ENCODE measurements at places on chromosomes 16 and 17. TPM values are rescaled to one million over a fixed set of nuclear protein-coding genes. Genes with fewer than 3 reads are reported as not detected.

CCL13 gene
- not detected for total RNA-seq

CYB561 gene
- 26.4 TPM for total RNA-seq

GLP2R gene
- 0.25 TPM for total RNA-seq

STAT3 gene
- 74.9 TPM for total RNA-seq

TNFRSF13B gene
- not detected for total RNA-seq

KRTAP9-8 gene
- total RNA-seq, result not detected

SAMD14 gene
- total RNA-seq, result 14.7 TPM

CDH1 gene
- total RNA-seq, result 84.4 TPM

SKAP1 gene
- total RNA-seq, result 3.6 TPM

MAFG gene
- 39.7 TPM for total RNA-seq

PYCARD gene
- 38.5 TPM for total RNA-seq

GRCh38 chr17:2138318-2138717, 83.4 kb downstream of the HIC1 start:
- no peak for DNase-seq

- DNase-seq, result no peak
Measured at GRCh38 chr17:74202938-74203337, 540 bp upstream of the RPL38 start.

GRCh38 chr17:46010597-46011186, 11.6 kb downstream of the STH start:
- no peak for DNase-seq

DNA sequence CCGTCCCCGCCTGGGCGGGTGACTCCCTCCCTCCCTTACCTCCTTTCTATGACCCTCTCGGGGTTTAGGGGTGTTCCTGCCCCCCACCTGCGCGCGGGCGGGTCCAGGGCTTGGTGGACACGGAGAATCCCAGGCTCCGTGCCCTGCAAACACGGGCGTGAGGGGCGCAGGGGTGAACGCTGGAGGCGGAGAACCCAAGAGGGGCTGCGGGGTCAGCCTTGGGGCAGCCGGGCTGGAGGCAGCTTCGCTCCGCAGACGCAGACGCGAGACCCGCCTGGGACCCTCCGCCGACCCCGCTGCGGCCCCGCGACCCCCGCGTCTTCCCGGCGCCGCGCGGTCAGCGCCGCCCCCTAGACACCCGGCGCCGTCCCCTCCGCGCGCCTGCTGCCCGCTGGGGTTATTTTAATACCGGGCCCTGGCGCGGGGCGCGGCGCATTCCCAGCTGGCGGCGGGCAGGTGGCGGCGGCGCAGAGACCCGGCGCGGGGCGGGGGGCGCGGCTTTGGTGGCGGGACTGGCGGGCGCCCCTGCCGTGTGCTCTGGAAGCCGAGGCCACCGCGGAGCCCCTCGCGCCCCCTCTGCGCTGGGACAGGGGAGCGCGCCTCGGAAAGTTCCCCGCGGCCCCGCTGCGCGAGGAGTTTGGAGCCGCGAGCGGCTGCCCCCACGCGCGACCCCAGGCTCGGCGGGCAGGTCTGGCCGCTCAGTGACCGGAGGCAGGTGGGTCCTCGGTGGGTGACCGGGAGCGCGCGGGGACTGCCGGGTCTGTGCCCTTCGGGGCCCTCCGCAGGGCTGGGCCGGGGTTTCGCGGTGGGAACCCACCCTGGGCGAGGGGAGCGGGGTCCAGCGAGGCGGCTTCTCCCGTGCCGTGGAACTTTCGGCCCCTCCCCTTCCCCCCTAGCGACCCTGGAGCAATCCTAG, at the start of gene UTS2R:
UTS2R (plus strand) TSS at position 433 of the 916 bp plus-strand sequence. CDS start 2,560 bp downstream, outside the sequence.
- no peak for DNase-seq

DNA sequence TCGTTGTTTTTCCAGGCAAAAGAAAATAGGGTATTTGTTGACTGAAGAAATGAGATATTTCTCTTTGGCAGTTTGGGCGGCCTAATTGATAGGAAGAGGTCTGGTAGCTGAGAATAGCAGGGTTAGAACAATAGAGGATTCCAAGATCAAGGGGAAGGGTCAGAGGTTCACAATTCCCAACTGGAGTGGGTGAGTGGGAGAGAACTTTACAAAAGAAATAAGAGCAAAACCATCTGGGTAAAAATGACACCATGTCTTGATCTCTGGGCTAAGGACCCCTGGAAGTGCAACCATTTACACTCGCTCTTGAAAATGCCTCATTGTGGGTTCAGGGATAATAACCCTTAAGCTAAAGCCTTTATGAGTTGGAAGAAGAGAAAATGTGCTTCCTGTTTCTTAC, 180.5 kb downstream of the CDH13 start:
- DNase-seq, result no peak

GRCh38 chr16:11109566-11109965, 146.4 kb downstream of the SOCS1 start:
- no peak for DNase-seq

- no peak for DNase-seq
Measured at GRCh38 chr17:17479209-17479608, 2.4 kb downstream of the MED9 start.

- no peak for DNase-seq
Measured at GRCh38 chr16:15597135-15597534, 45.8 kb downstream of the MARF1 start.

GRCh38 chr17:74831444-74832146, 28.1 kb downstream of the GRIN2C start:
- no peak for DNase-seq

DNA sequence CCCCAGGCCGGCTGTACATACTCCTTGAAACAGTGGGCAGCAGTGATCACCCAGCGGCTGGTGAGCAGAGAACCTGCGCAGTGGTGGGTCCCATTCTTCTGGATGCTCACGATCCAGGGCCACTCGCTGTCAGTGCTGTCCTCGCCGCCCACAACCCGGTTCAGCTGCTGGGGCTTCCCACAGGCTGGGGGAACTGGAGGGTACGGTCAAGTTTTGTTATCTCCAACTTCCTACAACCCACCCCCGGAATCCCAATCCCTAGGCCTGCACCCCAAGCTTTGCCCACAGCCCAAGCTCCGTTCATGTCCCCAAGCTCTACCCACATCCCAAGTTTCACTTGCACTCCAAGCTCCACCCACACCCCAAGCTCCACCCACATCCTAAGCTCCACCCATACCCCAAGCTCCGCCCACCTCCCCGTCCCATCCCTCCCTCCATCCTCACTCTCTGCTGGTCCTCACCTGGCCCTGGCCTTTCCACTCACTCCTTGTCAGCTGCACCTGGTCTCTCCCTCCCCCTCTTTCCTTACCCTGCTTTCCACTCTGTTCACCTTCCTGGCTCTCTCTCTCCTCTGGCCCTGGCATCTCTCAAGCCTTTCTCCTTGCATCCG, 1.8 kb downstream of the PRSS22 start:
- DNase-seq, result no peak

GRCh38 chr16:57727610-57728009, 8.0 kb upstream of the KATNB1 start:
- no peak for DNase-seq

DNA sequence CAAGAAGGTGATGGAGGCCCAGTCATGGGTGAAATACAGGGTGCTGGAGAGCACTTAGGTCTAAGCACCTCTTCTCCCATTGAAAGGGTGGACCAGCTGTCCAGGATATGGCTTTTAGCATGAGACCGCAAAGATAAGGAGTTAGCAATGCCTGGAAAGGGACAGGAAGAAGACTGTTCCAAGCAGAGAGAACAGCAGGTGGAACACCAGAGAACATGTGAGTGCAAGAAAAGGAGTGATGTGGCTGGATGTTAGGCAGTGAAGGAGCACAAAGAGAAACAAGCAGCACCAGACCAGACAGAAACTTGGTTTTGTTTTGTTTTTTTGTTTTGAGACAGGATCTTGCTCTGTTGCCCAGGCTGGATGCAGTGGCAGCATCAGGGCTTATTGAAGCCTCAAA, 45.4 kb upstream of the CCL1 start:
- DNase-seq, result no peak

DNA sequence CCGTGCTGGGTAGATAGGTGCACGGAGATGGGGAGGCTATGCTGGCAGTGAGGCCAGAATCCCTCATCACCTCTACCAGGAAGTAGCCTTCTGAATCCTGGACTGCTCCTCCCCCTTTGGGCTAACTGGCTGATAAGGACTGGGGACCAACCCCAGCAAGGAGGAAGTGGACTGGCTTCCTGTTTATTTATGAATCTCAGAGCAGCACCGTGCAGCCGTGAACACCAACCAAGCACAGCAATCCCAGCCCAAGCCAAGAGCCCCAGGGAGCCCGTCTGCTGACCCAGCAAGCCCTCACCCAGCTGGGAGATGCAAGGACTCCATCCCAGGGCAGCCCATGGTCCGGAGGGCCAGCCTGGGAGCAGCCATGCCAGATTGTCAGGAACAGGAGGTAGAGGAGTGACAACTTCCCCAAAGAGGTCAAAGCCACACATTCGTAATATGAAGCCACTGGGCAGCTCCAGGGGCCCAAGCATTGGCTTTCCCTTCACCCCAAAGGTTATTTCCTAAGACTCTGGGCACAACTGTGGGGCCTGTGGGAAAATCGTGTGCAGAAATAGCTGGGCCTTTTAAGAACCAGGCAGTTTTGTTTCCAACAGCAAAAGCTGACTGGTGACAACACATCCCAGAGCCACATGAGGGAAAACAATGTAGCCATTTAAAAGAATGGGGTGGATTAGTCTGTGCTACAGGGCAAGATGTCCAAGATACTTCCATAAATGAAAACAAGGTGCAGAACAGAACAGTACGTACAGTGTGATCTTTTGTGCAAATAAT, 23.9 kb downstream of the PHB1 start:
- no peak for DNase-seq

- no peak for DNase-seq
Measured at GRCh38 chr17:2723997-2724783, 12.6 kb upstream of the CLUH start.

DNA sequence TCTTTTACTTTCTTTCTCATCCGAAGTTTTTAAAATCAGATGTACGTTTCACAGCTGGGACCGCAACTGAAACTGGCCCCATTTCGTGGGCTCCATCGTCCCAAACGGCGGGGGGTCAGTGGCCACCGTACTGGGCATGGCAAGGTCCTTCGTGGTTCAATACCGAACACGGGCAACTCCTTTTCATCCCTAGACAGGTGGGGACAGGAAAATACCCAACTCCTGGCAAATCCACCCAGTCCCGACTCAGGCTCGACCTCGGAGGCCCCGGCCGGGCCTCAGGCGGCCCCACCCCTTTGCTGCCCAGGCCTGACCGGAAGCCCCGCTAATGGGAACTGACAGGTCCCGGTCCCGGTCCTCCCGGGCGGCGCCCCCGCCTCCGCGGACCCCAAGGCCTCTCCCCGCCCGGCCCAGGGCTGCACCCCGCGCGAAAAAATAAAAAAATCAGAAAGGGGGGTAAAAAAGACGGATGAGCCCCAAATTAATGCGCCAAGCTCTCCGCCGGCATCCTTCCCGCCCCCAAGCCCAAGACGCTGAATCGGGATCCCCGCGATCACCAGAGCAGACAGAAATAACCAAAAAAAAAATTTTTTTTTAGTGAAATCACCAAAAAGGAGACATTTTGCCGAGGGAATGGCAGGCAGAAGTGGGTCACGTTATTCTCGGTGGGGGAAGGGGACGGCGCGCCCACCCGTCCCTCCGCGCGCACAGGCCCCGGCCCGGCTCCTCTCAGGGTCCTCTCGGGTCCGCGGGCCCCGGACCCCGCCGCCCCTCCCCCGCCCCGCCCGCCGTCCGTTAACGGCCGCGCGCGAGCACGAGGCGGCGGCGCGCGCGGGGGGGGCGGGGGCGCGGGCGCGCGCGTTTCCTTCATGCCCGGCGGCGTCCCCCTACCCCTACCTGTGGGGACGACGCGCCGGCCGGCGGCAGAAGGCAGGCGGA, 562 bp downstream of the ZC3H7A start:
- no peak for DNase-seq

DNA sequence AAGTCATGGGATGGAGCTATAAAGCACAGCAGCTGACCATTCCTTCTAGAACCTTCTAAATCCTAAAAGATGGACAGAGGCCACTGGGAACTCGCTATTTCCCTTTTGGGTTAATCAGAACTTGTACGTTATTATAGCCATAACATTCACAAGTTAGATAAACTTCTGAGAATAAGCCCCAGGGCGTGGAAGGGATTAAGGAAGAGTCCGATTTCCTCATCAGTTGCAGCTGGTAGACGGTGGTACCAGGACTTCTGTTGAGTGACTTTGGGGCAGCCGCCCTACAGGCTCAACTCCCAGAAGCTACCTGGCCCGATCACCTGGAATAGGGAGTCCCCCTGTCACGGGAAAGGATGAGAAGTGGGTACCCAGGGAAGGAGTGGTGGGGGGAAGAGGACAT, 370.1 kb upstream of the ZFHX3 start:
- DNase-seq, result no peak

GRCh38 chr17:77235370-77235941, 94.7 kb downstream of the SEC14L1 start:
- peak; percentile 43 for DNase-seq

DNA sequence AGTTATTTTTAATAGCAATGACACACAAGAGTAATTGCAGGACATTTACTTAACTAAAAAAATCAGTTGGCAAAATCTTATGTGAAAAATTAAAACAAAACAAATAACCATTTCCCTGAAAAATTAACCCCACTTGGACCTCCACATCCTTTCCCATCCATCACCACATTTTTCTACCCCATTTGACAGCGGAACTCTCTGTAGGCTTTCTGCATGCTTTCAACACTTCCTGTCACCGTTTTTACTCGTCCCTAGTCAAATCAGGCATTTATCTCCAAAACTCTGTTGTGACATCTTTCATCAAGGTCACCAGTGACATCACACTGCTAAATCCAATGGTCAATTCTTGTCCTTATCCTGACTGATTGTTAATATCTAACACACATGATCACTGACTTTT, 27.5 kb downstream of the KCNJ16 start:
- no peak for DNase-seq

DNA sequence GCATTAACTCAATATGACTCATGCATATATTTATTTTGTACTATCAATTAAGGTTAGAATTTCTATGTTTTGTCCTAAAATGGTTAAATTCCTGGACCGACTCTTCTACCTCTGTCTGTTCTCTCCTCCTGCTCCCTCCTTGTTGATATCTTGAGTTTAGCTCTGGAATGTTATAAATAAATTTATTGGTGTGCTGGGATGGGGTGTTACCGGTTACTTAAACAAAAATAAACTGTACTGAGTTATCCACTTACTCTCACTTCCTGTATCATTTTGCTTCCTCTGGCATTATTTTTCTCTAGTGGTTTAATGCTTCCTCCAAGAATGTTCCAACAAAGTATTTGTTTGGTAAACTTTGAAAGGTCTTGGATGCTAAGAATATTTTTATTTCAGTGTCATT, 120.1 kb downstream of the ABCA8 start:
- DNase-seq, result no peak

DNA sequence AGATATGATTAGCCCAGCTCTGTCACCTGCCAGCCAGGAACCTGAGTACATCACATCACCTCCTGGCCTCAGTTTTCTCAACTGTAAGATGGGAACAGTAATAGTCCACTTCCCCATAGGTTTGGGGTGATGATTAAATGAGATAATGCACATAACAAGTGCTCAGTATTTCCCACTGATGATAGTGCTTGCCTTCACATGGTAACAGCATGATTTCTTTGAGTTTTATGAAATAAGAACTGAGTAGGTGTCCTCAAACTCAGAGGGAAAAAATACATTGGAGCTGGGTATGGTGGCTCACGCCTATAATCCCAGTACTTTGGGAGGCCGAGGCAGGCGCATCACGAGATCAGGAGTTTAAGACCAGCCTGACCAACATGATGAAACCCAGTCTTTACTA, 30.1 kb upstream of the SNN start:
- DNase-seq, result no peak

Measured in kidney epithelial cell (primary cell).